Stimulated activated CD4-positive, alpha-beta T cell treated with anti-CD3 and anti-CD28 coated beads, TNF-alpha, amount 100 ng/mL, for 1 hour (primary cell): ENCODE measurements at places on chromosomes 13 and 19.

GRCh38 chr13:51832471-51833152, 12.4 kb downstream of the TMEM272 start:
- DNase-seq: peak; percentile 38

- DNase-seq: no peak
Measured at GRCh38 chr19:3632739-3633558, 6.4 kb upstream of the CACTIN start.

- DNase-seq: no peak
Measured at GRCh38 chr19:20154636-20155035, 12.4 kb upstream of the ZNF486 start.

GRCh38 chr13:109652531-109652930, 133.9 kb downstream of the IRS2 start:
- DNase-seq: no peak

DNA sequence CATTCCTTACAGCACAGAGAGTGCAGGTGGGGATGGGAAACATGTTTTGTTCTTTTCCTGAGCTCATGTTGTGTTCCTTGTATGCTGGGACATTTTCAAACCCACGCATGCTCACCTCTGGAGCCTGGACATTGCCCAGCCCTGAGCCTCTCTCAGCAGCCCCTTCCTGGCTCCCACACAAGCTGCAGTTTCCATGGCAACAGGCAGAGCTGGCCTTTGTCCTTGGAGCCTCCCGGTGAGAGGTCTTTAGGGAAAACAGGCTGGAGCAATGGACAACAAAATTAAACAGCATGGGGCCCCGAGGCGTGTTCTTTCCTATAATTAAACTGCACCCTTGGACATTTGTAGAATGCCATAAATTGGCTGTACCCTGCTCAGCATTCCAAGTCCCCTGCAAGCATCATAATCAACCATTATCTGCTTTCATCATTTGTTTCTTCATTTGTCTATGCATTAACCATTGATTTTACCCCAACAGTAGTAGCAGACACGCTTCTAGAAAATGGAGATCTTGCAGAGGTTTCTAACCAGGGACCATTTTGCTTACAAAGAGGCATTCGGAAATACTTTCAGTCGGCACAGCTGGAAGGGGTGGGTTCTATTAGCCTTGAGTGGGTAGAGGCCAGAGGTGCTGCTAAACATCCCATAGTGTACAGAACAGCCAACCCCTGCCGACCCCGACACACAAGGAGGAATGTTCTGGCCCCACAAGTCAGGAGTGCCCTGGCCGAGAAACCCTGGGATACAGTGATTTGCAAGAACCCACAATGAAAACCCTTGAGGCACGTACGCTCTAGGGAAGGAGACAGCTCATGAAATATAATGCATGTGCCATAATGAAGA, 133.4 kb upstream of the PEG3 start:
- no peak for DNase-seq

DNA sequence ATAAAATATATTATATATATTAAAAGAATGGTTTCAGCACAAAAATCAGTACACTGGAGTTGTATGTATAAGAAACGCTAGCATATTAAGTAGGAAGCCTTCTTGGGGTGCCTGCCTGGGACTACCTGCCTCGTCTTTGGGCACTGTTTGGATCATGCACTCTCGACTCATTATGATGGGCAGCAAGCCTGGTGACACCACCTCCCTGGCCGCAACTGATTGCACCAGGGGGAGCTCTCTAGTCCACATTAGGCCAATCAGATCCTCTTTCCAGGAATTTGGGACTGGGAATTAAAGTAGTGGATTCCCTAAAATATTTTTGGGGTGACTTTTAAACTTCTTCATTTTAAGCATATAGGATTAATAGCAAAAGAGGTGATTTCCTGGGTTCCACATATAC, 56.0 kb upstream of the RGCC start:
- DNase-seq: no peak

- DNase-seq: no peak
Measured at GRCh38 chr19:44740351-44740824, 8.1 kb upstream of the BCL3 start.

DNA sequence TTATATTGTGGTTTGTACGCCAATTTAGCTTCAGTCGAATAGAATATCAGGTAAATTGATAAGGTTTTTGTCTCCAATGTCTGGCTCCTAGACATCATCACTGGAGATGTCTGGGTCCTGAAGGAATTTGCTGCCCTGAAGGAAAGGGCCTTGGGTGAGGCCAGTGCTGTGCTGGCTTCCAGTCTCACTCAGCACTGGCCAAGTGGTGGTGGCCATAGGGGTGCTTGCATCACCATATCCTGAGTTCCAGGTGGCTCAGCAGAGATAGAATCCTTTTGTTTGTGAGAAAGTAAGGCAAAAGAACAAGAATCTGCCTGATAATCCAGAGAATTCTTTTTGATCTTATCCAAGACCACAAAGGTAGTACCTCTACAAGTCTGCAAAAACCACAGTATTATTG, 39.1 kb downstream of the UQCRFS1 start:
- no peak for DNase-seq

DNA sequence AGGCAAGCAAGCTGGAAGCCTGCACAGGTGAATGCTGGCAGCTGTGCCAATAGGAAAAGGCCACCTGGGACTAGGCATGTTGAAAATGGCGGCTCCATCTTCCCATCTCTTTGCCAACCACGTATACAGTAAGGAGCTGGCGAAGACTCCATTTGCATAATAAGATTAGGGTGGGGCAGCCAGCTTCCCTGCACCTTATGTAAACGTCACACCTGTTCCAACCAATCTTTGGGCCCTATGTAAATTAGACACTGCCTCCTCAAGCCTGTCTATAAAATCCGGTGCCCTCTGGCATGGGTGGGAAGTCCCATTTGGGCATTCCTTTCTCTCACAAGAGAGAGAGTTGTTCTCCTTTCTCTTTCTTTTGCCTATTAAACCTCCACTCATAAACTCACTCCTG, 16.8 kb downstream of the ADGRE2 start:
- DNase-seq: no peak

DNA sequence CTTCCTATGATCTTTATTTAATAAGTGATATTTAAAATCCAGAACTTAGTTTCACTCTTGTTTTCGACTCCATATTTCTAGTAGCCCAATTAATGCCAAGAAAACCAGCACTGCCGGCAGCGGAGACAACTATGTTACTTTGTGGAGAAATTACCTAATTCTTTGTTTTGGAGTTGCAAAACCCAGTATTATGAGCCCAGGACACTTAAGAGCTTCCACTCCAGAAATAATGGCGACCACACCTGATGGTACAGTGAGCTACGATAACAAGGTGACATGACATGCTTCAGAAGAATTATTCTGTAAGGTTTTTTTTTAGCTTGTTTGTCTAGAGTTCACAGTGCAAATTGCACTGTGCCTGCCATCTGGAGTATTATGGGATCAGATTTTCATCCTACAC, 136.4 kb downstream of the ZAR1L start:
- no peak for DNase-seq

DNA sequence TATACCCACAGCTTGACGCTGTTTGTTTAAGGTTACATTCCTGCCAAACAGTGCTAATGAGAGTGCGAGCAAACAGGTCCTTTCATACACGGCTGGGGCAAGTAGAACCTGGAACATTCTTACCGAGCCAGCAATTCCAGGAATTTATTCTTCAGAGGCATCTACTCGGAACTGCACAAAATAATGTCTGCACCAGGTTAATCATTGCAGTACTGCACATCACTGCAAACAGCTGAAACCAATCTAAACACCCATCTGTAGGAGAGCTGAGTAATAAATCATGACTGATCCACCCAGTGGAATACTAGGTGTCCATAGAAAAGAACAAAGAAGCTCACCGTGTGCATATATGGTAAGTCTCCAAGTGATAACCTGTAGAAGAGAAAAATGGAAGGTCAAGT, 1.2 kb upstream of the ZNF579 start:
- no peak for DNase-seq

DNA sequence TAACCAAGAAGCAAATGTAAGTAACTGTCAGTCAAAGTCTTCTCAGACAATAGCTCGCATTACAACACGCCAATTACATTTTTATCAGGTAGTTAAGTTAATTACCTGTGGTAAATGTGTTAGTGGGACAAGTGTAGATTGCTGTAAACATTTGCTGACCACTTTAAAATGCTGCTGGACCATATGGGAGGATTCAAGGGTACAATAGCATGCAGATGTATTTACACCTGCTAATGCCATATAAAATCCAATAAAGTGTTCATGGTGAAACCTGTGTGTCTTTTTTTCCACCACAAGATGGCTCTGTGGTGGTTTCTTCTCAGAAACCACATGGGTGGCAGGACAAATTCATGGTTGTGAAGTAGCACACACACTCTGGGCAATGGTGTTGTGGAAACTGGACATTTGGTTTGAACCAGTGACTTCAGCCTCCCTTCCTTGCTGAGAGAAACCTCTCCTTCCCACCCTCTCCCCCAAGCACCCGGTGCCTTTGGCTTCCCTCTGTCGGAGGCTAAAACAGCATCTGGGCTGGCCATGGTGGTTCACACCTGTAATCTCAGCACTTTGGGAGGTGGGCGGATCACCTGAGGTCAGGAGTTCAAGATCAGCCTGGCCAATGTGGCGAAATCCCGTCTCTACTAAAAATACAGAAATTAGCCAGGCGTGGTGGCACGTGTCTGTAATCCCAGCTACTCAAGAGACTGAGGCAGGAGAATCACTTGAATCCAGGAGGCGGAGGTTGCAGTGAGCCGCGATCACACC, 18.1 kb upstream of the GTF3A start:
- DNase-seq: peak; percentile 17
